Uterine smooth muscle cell (primary cell): ENCODE measurements at places on chromosomes 2 and 18. TPM values are rescaled to one million over a fixed set of nuclear protein-coding genes. Genes with fewer than 3 reads are reported as not detected.

C1QL2 gene
- not detected in 2 replicates for total RNA-seq

TDRD15 gene
- not detected in 2 replicates for total RNA-seq

MERTK gene
- total RNA-seq, result 0.11 and 0.37 TPM in 2 replicates

NXPH2 gene
- total RNA-seq, result not detected in 2 replicates

EML6 gene
- total RNA-seq, result 0.62 and 1.1 TPM in 2 replicates

TUBA4B gene
- total RNA-seq, result 0.11 TPM in 1 of 2 replicates, not detected in the other

CCDC148 gene
- 0.66 and 1.00 TPM in 2 replicates for total RNA-seq

VAMP5 gene
- 26.0 and 27.1 TPM in 2 replicates for total RNA-seq

PLCL1 gene
- total RNA-seq, result 0.77 and 1.9 TPM in 2 replicates

MDH1B gene
- total RNA-seq, result 0.44 and 1.6 TPM in 2 replicates

AKAIN1 gene
- not detected in 2 replicates for total RNA-seq

NOSTRIN gene
- total RNA-seq, result 0.11 and 0.12 TPM in 2 replicates

XIRP2 gene
- 1.00 and 1.2 TPM in 2 replicates for total RNA-seq

C2orf72 gene
- 0.12 and 0.22 TPM in 2 replicates for total RNA-seq

GRB14 gene
- total RNA-seq, result 0.89 and 1.00 TPM in 2 replicates

ITPRIPL1 gene
- total RNA-seq, result 5.1 and 5.9 TPM in 2 replicates

NIFK gene
- 41.6 and 43.6 TPM in 2 replicates for total RNA-seq

CXCR2 gene
- total RNA-seq, result not detected in 2 replicates

RAB6C gene
- under 0.01 TPM in 1 of 2 replicates, not detected in the other for total RNA-seq

UGT1A5 gene
- not detected in 2 replicates for total RNA-seq
